ENCODE measurements at places on chromosomes 12 and 14.

GRCh38 chr12:124767066-124767821, 96.4 kb downstream of the SCARB1 start:
- DNase-seq = peak; percentile 89

GRCh38 chr12:48997719-48998496, 1.3 kb downstream of the DDN start:
- DNase-seq = peak; percentile 36

DNA sequence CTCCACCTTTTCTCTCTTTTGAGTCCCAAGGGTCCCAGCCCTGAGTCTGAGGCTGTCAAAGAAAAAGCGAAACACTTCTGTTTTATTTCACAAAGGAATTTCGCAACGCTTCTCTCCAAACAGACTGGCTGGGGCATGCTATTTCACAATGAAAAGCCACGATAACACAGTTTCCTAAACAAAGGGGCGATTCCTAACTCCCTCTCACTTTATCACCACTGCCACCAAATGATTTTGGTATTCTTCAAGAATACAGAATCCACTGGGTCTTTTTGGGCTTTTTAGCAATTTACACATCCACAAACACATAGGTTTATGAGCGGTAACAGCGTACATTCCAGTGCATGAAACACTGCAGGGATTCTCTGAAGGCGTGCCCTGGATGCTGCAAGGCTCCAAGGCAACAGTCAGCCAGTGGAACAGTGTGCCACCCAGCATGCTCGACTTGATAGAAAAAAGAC, 161.2 kb downstream of the DAD1 start:
- DNase-seq = no peak

DNA sequence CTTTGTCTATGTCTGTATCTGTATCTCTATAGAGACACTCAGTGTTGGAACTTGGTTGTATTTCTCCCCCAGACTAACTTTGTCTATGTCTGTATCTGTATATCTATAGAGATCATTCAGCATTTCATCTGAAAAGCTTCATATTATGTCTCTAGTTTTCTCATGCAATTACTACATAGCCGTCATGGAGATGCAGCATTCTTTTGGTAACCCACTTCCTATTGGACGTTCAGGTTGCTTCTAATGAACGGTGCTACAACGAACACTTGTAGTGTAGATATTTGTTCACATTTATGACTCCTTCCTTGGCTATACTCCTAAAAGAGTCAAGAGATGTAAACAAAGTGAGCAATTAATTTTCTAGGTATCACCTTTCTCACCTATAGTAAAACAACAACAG, 81.5 kb upstream of the KCNA1 start:
- DNase-seq = no peak

GRCh38 chr12:95439461-95440230, 34.3 kb upstream of the METAP2 start:
- no peak for DNase-seq

- DNase-seq = no peak
Measured at GRCh38 chr12:40378691-40379090, 153.9 kb downstream of the LRRK2 start.

DNA sequence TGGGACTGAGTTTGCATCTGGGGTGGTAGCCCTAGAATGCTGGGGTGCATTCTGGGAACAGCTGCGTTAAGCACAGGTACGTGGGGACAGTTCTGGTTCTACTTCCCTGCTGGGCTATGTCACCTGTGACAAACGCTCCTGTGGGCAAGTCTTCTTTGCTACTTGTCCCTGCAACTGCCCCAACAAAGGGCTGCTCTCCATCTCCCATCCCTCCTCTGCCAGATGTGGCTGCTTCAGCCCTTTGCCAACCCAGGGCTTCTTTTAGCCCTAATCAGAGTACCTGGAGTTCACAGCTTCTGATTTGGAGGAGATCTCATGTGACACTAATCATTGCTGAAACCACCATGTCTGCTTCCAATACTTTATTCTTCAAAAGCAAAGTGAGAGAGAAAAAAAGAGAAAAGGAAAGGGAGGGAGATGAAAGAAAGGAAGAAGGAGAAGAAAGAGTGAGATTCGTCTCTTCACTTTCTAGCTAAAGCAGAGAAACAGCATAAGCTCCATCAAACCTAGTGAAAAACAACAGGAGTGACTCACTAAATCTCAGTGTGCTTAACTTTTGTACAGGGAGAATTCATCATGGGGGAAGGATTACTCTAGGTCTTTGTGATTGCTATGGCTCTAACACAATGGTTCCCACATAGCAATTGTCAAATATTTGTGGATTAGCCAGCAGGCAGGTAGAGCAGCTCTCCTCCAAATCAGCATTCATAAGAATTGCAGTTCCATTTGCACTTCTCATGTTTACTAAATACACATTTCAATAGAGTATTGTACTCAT, 174.8 kb downstream of the LRIG3 start:
- DNase-seq = no peak

DNA sequence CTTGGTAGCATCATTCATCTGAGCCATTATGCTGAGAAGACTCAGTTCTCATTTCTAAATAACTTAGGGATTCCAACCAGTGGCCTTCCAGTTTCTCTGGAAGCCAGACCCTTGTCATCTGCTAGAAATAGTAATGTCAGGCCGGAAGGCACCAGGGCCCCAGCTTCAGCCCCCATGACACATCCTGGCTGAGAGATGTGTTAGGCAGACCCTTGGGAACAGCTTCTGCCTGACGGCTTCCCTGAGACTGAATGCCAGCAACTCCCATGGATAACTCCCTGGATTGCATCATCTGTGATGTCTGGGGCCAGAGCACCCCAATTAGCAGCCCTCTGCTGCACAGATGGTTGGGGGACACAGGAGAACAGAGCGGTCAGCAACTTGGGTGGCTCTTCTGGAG, 583.5 kb upstream of the TBX3 start:
- no peak for DNase-seq

- no peak for DNase-seq
Measured at GRCh38 chr12:25347716-25348592, 97.2 kb upstream of the KRAS start.

DNA sequence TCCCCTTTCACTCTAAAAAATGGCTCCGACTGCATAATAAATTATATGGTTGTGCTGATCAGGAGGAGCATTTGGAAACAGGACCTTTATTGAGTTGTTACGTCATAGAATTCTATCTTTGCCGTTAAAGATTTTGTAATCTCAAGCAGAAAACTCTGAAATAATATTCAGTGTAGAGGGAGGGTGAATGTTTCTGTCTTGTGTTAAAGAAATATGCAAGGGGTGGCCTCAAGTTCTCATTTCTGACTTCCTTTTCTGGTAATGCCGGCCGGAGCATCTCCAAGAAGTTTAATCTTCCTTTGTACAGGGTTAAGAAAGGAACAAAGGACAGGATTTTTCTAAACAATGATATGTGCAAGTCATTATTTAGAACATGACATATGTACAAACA, 165.1 kb downstream of the SLC38A4 start:
- DNase-seq = no peak

GRCh38 chr12:40056373-40056772, 49.5 kb downstream of the SLC2A13 start:
- no peak for DNase-seq

GRCh38 chr14:96038920-96039632, at the start of gene C14orf132:
Gene C14orf132 (plus strand): TSS chr14:96039362. CDS start chr14:96039501, 139 bp downstream.
- peak; percentile 73 for DNase-seq

GRCh38 chr12:65619018-65619417, 205.3 kb upstream of the HMGA2 start:
- no peak for DNase-seq

- DNase-seq = no peak
Measured at GRCh38 chr12:98817742-98818141, 172.7 kb downstream of the APAF1 start.

DNA sequence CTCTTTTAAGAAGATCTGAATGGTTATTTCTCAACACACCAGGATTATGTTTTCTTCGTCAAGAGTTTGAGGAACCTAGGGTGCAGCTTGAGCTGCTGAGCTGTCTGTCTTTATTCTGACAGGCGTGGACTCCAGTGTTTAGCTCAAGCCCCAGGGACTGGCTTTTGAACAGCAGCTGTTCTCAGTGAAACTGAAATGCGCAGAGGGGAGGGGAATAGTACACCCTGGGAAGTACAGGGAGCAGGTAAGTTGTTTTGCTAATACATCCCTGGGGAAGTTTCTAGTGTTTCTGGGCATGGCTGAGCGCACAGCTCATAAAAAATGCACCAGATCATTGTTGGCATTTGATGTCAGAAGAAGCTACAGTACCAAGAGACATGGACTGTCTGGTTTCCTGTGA, 659.8 kb downstream of the DIO2 start:
- DNase-seq = no peak

DNA sequence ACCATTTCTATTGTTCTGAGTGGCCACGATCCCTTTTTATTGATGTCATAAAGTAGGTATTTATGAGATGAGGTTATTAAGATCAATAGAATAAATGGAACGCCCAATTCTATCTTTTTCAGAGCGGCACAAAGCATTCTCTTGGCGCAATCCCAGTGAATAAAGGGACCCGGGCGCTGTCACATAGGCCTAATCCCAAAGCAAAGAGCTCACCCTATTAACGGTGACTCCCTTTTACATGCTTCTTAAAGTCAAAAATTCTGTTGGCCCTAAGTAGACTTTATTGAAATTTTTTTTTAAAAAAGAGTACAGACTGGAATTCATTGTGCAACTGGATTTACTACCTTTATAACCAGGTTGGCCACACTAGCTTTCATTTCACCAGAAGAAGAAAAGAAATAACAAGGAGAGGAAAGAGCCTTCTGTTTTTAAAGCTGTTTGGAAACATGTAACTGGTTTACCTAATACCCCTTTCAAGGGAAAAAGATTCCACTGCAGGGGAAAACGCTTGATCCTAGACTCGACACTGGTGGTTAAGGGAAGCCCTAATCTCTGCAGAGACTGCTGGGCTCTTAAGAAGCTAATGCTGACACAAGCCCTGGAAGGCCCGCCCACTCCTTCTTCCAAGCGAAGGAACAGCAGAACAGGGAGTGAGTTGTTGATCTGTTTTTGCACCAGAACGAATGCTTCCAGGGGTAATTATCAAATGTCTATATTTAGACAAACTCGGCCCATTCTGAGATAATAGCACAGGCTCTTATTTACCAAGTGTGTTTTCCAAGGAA, 381.2 kb downstream of the BCL11B start:
- no peak for DNase-seq

DNA sequence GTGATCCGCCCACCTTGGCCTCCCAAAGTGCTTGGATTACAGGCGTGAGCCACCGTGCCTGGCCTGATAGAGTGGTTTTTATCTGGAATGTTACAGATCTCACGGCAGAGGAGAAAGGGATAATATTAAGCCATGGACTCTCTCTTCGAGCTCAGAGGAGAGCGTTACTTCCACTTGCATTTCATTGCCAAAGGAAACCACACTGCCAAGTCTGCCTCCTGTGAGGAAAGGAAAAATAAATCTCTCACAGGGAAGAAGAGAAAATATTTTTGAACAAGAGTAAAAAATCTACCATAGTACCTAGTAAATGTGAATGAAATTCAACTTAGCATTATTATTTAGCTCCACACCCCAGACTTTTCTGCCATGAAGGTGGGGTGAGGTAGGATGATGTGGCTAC, 319.2 kb upstream of the PRICKLE1 start:
- DNase-seq = no peak

DNA sequence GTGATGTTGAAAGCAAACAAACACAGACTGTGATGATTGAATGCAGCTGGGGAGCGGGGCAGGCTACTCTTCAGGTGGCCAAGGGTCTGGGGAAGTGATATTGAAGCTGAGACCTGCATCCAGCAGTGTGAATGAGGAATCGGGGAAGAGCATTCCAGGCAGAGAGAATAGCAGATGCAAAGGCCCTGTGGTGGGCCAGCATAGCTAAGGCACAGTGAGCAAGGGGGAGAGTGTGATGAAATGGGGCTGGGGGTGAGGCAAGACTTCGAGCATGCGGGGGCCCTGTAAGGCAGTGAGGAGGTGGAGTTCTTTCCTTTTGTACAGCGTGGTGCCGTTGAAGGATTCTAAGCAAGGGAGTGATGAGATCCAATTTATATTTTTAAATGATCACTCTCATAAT, 77.4 kb downstream of the KCNK13 start:
- DNase-seq = no peak

- no peak for DNase-seq
Measured at GRCh38 chr12:70628701-70629480, 8.3 kb downstream of the PTPRB start.

DNA sequence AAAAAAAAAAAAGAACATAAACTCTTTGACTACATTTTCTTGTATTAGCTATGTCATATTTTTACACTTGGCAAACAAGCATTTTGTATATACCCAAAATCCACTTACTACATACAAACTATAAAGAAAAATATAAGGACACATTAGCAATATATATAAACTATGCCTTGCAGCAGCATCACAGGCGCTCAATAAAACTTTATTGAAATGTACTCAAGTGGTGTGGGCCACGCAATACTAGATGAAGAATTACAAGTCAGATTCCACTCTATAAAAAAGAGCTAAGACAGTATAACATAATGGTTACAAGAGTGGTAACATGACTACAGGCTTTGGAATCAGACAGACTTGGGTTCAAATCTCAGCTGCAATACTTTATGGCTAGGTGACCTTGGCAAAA, 3.1 kb upstream of the AP4S1 start:
- DNase-seq = no peak

DNA sequence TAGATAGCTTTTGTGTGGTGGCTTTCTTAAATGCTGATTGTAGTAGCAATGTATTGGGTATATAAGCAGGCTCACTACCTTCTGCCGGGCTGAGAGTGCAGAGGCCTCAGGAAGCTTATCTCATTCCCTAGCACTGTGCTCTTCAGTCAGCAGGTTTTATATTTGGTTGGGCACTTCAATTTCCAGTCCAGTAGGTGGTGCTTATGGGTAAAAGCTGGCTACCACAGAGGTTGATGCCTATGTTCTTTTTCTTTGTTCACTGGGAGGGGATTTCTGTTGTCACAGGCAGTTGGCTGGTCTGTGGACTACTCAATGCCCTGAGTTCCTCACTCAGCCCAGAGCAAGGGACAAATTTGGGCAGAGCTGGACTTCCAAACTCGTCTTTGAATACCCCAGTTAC, 43.0 kb upstream of the GLIPR1 start:
- no peak for DNase-seq

DNA sequence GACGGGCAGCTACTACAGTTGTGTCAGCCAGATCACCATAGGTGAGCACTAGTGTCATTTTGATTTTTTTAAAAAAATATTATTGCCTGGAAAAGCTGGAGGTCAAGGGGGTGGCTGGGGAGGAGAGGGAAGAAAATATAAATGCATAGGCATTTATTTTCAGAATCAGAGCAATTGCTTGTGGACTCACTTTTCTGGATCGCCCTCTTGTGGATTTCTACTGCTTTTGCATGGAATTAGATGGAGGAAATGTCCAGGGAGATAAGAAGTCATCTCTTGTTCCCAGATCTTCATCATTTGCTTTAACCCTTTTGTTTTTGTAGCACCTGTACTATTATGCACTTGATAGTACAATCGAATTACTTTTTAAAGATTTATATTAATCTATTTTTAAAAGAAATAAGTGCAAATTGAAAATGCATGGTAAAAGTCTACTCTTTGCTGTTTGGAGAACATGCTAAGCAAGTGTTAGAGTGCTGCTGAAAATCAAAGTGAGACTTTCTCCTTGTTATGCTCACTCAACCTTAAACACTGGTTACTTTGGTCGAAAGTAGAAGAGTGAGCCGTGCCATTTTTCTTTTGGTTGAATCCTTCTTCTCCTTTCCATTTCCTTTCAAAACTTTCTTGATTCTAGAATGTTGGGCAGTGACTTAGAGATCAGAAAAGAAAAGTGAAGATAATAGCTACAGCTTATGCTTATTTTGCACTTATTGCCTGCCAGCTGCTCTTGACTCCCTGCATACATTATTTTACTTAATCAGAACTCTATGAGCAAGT, 60.6 kb upstream of the ANO4 start:
- DNase-seq = no peak

- DNase-seq = no peak
Measured at GRCh38 chr14:103728721-103729120, 13.1 kb downstream of the ZFYVE21 start.
